ENCODE measurements at places on chromosomes 11 and 22.

- DNase-seq: peak; percentile 35
Measured at GRCh38 chr22:25404928-25405816, 159.3 kb upstream of the GRK3 start.

DNA sequence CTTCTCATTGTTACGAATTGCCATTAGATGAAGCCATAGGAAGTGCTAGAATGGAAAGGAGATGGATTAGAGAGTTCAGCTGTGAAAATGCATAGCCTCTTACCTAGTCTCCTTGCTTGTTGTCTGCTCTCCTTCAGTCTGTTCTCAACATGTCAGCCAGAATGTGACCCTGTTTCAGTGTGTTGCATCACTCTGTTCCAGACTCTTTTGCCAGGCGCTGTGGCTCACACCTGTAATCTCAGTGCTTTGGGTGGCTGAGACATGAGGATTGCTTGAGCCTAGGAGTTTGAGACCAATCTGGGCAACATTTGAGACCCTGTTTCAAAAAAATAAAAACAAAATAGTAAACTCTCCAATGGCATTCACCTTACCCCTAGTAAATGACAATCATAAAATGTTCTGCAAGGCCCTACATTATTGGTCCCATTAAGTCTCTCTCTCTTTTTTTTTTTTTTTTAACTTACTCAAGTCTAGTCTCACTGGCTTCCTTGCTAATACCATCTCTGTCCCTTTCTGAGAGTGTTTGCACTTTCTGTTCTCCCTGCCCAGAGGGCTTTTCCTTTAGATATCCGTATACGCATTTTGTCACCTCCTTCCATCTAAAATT lies 39.4 kb downstream of the CYP2R1 start:
- no peak for DNase-seq

GRCh38 chr22:20183101-20183500 lies 32.2 kb upstream of the CCDC188 start:
- no peak for DNase-seq

DNA sequence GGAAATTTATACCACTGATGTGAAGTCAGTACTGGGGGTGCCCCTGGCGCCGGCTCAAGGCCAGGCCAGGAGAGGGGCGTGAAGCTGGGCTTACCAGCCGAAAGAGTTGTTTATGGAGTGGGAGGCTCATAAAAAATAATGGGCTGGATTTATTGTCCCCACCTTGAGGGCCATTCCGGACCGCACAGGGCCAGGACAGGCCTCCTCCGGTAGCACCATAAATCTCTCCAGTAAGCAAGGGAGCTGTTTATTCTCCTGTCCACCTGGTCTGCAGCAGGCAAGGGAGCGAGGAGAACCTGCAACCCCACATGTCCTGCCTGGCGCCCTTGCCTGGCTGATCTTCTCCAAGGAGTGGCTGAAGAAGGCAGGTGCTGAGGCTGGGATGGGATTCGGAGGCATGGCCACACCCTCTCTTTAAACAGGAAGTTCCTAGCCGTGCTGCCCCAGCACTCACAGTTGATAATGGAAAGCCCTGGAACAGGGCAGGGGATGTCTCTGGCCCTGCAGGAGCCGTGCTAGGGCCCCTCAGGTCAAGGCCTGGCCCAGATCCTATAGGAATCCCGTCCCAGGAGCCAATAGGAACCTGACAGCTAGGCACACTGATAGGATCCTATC lies 65.1 kb downstream of the SCUBE1 start:
- DNase-seq: no peak

GRCh38 chr11:47152953-47153950 lies 23.4 kb downstream of the ARFGAP2 start:
- peak; percentile 38 for DNase-seq

GRCh38 chr11:88689548-88690240 lies 352.2 kb upstream of the CTSC start:
- DNase-seq: no peak

DNA sequence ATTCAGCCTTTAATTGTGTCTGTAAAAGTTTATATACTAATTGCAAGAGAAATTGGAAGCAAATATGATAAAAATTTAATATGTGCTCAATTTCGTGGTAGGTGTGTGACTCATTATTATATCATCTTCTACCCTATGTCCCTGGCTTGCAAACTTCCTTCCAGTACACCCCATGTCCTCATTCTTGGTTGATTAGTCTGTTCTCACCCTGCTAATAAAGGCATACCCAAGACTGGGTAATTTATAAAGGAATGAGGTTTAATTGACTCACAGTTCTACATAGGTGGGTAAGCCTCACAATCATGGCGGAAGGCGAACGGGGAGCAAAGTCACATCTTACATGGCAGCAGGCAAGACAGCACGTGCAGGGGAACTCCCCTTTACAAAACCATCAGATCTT lies 11.9 kb downstream of the MRGPRX3 start:
- DNase-seq: no peak

DNA sequence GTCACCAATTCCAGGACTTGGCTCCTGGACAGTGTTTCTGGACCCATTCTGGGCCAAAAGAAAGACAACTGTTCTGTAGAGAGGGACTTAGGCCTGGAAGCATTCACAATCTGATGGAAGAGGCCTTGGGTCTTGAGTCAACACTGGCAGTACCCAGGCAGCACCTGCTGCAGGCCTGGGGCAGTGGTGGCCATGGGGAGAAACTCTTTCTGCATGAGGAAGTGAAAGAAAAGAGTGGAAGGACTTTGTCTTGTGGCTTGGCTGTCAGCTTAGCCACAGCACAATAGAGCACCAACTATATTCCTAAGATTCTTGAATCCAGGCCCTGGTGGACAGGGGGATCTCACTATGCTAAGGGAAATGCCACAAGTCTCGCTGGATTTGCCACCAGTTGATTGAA lies 70.6 kb downstream of the CTSC start:
- DNase-seq: no peak

GRCh38 chr11:34890812-34891211 lies 25.4 kb downstream of the APIP start:
- DNase-seq: no peak

DNA sequence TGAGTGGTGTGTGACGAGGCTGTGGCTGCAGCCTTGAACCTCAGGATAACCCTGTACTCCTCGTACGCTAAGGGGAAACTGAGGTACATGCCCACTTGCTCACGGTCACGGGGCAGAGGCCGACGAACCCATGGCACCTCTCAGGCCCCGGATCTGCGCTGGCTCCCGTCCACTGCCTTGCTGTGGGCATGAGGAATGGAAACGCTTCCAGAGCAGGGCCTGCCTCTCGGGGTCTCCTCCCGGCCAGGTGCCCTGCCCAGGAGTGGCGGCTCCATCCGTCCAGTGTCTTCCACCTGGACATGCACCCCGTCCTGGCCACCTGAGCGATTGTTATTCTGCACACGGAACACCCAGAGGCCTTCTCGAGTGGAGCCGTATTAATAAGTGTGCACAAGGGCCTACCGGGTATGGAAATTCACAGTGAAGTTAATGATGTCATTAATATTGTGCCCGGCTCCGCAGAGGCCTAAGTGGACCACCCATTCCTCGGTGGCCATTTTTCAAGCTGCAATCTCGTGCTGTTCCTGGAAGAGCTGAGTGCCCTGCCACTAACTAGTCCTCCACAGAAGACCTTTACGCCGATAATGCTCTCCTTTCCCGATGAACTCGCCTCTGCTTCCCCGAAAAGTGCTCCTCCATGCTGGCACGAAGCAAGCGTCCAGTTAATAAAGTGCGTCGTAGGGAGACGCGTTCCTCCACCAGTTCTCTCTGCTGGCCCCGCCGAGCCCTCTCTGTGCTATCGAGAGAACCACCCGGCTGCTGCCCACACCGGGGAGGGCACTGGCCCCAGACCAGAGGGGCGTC lies 927.9 kb downstream of the BRD1 start:
- DNase-seq: no peak

GRCh38 chr11:30917859-30918478 lies 331.8 kb upstream of the MPPED2 start:
- no peak for DNase-seq

DNA sequence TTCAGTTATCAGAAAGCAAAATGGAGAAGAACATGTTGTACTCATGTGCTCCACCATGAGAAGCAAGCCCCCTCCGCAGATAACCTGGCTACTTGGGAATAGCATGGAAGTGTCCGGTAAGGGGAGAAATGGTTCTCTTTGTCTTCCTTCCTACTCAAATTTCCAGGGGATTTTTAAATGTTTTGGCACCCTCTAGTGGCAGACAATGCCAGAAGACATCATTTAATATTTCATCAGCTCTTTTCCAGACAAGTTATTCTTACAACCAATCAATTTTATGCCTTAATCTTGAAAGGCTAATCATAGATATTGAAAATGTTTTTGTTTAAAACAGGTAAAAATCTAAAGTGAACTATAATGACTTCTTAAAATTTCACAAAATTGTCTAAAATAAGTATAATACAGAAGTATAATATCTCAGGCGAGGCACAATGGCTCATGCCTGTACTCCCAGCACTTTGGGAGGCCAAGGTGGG lies 15.7 kb downstream of the CRTAM start:
- DNase-seq: peak; percentile 67

DNA sequence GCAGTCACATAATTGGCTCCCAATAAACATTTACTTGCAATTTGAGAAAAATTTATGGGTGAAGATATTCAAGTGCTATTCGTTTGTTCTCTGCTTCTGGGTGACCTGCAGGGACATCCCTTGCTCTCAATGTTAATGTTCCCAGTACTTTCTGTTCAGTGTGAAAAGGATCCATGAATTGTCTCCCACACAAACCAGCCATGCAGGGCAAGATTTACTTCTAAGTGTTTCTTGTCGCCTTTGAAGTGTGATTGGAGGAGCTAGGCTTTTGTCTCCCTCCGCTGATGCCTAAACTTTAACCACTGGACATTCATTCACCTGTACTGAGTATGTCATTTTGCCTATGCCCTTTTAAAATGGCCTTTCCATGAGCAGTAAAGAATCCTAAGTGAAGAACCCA lies 66.4 kb upstream of the ADA2 start:
- DNase-seq: no peak

GRCh38 chr22:42716221-42716620 lies 4.4 kb downstream of the A4GALT start:
- no peak for DNase-seq

GRCh38 chr11:102981324-102981910 lies 25.9 kb upstream of the MMP13 start:
- DNase-seq: no peak

GRCh38 chr11:119434591-119435330 lies 11.8 kb upstream of the THY1 start:
- no peak for DNase-seq

- DNase-seq: no peak
Measured at GRCh38 chr11:70780246-70780535, 381.9 kb downstream of the CTTN start.

DNA sequence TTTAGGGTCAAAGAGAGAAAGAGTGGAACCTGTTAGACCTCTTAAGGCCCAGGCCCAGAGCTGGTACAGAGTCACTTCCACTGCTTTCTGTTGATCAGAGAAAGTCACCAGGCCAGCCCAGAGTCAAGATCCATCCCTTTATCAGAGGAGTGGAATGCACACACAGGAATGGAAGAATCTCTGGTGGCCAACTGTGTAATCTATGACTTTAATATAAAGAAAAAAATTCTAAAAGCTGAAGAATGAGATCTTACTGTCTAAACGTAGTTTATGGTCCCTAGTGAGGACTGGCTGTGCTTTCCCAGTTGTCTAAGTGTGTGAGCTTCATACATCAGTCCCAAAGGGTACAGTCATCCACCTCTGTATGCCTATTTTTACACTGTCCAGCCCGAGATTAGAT lies 51.0 kb downstream of the PPFIBP2 start:
- no peak for DNase-seq

DNA sequence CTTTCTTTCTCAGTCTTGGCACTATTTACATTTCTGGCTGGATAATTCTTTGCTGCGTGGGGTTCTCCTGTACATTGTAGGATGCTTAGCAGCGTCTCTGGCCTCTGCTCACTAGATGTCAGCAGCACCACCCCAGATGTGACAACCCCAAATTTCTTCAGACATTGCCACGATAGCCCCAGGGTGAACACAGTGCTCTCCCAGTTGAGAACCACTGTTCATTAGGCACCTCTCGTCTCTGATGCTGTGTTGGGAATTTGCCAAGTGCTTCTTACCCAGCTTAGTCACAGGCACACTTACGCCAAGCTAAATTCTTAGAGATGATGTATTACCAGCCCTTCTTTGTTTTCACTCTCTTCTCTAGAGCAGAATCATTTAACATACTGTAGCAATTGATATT lies 9.4 kb downstream of the TRIM6 start:
- no peak for DNase-seq

DNA sequence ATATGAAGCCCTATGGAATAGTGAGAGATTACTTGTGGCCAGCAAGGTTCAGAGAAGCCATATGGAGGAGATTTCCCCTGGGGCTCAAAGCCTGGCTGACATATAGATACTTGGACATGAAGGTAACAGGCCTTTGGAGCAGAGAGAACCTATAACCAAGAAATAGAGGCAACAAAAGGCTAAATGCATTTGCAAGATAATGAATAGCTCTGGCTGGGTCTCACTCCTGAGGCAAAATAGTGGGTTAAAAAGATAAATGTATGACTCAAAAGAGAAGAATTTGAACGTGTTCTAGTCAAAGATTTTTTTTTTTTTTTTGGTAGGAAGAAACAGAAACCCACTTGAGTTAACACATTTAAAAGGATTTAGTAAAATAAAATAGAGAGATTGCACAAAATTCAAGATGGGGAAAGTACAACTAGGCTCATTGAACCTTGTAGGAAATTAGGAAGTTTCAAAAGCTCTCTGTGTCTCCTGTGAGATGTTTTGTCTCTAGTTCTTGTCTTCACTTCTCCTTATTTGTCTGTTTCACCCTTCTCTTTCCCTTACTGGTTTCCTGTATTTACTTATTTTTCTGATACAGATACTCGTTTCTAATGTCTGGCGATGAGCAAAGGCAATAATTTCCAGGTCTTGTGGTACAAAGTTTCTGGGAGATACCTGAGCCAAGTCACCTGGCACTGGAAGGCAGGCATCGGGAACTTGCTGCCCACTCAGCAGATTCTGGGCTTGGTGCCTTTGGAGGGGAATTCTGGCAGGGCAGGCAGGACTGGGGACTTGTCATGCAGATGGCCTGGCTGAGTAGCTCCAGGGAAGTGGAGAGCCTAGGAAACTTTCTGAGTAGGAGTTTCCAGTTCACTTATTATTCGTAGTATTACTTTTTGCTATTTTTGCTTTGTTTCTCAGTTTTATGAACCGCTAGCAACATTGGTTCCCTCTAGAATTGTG lies 49.2 kb upstream of the SESN3 start:
- DNase-seq: no peak

GRCh38 chr11:72609045-72609444 lies 65.2 kb downstream of the PDE2A start:
- DNase-seq: no peak

DNA sequence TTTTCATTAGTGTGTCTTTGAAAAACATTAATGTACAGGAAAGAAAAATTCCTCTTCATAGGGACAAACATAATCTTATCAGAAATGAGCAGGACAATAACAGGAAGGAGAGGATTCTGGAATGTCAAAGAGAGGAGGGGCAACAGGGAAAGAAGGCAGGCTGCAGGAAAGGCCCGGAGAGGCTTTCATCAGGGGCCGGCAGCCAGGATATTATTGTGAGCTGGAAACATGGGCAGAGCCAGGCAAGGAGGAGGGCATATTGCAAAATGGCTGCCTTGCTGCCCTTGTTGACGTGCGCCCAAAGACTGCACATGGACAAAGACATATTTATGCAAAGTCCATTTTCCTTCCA lies 433.7 kb downstream of the ETS1 start:
- no peak for DNase-seq

GRCh38 chr22:48321986-48322545 lies 1505.6 kb downstream of the BRD1 start:
- DNase-seq: no peak

- DNase-seq: no peak
Measured at GRCh38 chr11:102780491-102780918, at the start of gene MMP10. Gene MMP10 (minus strand): TSS chr11:102780628. CDS start chr11:102780591, 37 bp downstream.

GRCh38 chr11:69308936-69309615 lies 15.1 kb downstream of the MYEOV start:
- DNase-seq: no peak

GRCh38 chr11:102516179-102516578 lies 14.4 kb downstream of the MMP7 start:
- no peak for DNase-seq

All from effector memory CD8-positive, alpha-beta T cell (primary cell).